ENCODE measurements at places on chromosomes 2 and 18.

- H3K27ac ChIP-seq, result no peak overlapping the region
- H3K27me3 ChIP-seq, result no peaks in the 10 kb centered on the region
- no peak for DNase-seq
- no peaks in the 10 kb centered on the region for H3K4me1 ChIP-seq
Observed at GRCh38 chr2:35503738-35504199, 851.8 kb upstream of the CRIM1 start.

GRCh38 chr2:71777946-71778345 lies 324.6 kb downstream of the DYSF start:
- H3K4me3 ChIP-seq, result no peak overlapping the region
- H3K4me1 ChIP-seq, result no peaks in the 10 kb centered on the region
- H3K27ac ChIP-seq, result no peak overlapping the region

DNA sequence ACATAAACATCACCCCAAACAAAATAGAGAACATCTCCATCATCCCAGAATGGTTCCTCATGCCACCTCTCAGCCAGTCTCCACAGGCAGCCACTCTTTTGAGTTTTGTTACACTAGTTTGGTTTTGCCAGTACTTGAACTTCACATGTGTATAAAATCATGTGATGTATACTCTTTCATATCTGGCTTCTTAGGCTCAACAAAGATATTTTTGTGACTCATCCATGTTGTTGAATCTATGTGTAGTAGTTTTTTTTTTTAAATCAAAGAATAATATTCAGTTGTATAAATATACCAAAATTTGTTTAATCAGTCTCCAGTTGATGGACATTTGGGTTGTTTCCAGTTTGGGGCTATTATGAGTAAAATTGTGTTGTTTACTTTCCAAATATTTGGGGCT lies 75.9 kb downstream of the PMS1 start:
- H3K27ac ChIP-seq, result no peak overlapping the region
- H3K4me1 ChIP-seq, result no peaks in the 10 kb centered on the region
- DNase-seq, result no peak
- no peak overlapping the region for H3K4me3 ChIP-seq

DNA sequence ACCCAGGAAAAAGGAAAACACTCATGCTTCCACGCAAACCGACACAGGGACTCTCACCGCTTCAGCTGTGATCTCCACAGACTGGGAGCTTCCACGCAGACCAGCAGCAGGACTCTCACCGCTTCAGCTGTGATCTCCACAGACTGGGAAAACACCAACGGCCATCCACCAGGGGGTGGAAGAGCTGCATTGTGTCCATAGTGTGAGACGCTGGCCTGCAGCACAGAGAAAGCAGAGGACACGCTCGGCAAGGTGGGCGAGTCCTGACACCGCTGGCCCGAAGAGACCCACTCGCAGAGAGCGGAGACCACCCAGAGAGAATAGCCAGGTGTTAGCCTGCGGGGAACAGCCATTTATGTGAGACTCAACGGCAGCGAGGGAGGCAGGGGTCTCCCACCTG lies 42.5 kb upstream of the NFATC1 start:
- no peak for DNase-seq
- H3K4me1 ChIP-seq, result no peaks in the 10 kb centered on the region
- no peak overlapping the region for H3K27ac ChIP-seq
- no peaks in the 10 kb centered on the region for H3K27me3 ChIP-seq

DNA sequence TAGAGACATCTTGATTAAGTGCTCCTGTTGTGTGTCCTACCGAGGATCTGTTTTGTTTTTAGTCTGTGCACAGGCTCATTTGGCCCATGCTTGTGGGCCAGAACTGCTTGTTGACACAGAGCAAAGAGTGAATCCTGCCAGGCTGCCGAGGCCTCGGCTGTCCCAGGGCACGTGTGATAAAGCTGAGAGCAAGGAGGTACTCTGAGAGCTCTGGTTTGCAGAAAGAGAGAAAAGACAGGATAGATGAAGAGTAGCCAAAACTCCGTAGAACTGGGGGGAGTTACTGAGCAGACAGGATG lies 175.1 kb downstream of the FAM210A start:
- H3K27me3 ChIP-seq, result no peaks in the 10 kb centered on the region
- H3K36me3 ChIP-seq, result no peaks in the 10 kb centered on the region
- no peak overlapping the region for H3K27ac ChIP-seq
- DNase-seq, result no peak

DNA sequence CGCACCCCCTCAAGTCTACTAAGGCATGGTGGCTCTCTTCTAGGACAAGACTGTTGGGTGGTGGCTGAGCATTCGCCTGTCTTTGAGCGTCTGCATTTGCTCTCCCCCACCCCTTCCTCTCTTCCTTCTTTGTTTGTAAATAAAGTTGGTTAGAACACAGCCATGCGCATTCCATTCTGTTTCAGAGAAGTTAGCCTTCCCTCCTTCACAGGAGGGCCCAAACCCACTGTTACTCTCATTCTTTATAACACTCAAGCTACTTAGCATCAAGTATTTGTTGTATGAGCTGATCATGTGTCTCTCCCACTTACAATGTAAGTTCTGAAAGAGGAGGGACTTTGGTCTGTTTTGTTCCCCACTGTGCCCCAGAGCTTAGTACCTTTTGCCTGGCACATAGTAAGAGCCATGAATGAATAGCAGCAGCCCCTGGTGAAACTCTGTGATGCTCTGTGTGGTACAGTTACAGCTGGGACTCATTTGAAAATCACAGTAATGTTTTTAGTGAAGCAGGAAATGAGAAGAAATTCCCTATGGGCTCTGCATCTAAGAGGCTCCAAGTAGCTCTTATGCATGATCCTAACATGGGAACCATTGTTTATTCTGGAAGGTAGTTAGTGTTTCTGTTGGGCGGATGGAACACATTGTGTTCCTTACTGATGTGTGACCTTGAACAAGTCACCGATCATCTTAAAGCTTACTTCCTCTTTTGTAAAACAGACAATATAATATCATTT lies 7.7 kb downstream of the MGAT5 start:
- peaks cover 66% of the 10 kb centered on the region for H3K4me1 ChIP-seq
- no peaks in the 10 kb centered on the region for H3K36me3 ChIP-seq
- no peak overlapping the region for H3K4me3 ChIP-seq
- DNase-seq, result no peak

DNA sequence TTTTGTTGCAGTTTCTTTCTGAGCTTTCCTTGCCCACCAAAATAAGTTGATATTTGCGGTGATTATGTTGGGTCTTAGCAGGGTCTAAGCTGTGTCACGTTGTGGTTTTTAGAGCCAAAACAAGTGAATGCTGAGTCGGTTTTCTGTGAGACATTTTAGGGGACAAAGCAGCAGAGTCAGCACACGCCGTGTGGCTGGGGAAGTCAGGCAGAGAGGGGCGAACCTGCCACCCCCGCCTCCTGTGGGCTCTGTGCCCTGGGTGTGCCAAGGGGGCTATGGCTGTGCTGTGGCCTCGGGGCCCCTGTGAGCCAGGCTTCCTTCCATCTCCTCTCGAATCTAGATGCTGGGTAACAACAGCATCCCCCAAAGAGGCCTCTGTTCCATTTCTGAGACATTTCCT lies 30.8 kb upstream of the TMEM87B start:
- H3K36me3 ChIP-seq, result no peaks in the 10 kb centered on the region
- H3K4me1 ChIP-seq, result no peaks in the 10 kb centered on the region
- no peak overlapping the region for H3K4me3 ChIP-seq
- no peak for DNase-seq

DNA sequence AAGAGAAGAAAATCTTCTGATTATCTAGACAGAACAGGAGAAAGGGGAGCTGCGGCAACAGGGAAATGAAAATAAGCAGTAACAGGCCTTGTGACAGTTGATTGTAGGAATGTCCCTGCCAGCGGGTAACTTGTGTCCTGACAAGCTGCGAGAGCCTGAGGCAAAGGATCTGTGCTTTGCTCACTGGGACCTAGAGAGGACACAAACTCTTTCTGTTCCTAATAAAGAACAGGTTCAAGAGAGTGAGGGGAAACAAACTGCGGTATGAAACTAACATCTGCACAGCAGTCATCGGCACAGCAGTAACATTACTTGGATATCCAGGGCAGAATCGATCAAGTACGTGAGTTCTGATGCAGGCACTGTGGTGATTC lies 103.7 kb upstream of the THOC1 start:
- H3K27ac ChIP-seq, result no peak overlapping the region
- no peak overlapping the region for H3K4me3 ChIP-seq
- no peaks in the 10 kb centered on the region for H3K36me3 ChIP-seq
- no peaks in the 10 kb centered on the region for H3K4me1 ChIP-seq
- H3K27me3 ChIP-seq, result no peaks in the 10 kb centered on the region

DNA sequence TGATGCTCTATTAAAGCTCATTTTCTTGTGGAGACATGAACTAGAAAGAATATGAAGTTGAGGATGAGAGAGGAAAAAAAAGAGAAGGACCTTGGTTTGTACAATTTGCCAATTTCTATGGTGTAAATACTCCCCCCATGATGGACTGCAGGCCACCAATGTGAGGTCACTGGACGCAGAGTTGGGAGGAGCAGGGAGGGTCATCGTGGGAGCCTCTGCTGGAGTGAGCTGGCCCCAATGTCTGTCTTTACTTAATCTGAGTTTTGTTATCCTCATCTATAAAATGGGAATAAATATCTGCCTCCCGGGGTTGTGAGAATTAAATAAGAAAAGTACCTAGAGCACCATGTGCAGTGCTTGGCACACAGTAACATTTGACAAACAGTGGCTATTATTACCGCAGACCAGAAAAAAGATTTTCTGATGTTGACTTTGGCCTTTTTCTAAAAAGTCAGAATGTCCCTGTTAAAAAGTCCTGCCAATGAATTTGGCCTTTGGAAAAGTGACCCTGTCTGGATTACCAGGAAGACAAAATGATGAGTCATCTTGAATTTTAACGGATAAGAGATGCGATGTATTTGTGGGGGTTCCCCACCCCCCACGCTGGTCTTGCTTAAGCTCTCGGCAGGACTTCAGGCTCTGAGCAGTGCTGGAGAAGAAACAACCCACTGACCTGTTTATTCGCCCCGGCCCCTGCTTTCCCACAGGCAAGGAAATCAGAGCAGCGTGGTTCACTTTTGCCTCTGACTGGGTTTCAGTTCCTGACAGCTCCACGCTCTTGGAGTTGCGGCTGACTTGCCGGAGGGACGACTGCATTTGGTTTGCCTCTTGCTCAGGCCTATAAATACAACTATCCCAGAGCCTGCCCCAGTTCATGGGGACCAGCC lies 50.3 kb upstream of the FOSL2 start:
- no peak overlapping the region for H3K27ac ChIP-seq
- H3K36me3 ChIP-seq, result no peaks in the 10 kb centered on the region
- H3K27me3 ChIP-seq, result no peaks in the 10 kb centered on the region
- peaks cover 7% of the 10 kb centered on the region for H3K4me1 ChIP-seq
- no peak overlapping the region for H3K4me3 ChIP-seq

- H3K27me3 ChIP-seq, result no peaks in the 10 kb centered on the region
- no peaks in the 10 kb centered on the region for H3K4me1 ChIP-seq
- DNase-seq, result no peak
- H3K36me3 ChIP-seq, result no peaks in the 10 kb centered on the region
- H3K4me3 ChIP-seq, result no peak overlapping the region
Observed at GRCh38 chr18:70991577-70991976, 702.7 kb downstream of the SOCS6 start.

GRCh38 chr2:133599811-133600210 lies 31.5 kb upstream of the NCKAP5 start:
- DNase-seq, result no peak
- H3K27me3 ChIP-seq, result no peaks in the 10 kb centered on the region
- no peaks in the 10 kb centered on the region for H3K36me3 ChIP-seq

GRCh38 chr2:28601616-28602015 lies 105.8 kb downstream of the PLB1 start:
- no peaks in the 10 kb centered on the region for H3K27me3 ChIP-seq
- no peak overlapping the region for H3K27ac ChIP-seq
- H3K36me3 ChIP-seq, result no peaks in the 10 kb centered on the region
- no peak overlapping the region for H3K4me3 ChIP-seq
- no peaks in the 10 kb centered on the region for H3K4me1 ChIP-seq
- no peak for DNase-seq

DNA sequence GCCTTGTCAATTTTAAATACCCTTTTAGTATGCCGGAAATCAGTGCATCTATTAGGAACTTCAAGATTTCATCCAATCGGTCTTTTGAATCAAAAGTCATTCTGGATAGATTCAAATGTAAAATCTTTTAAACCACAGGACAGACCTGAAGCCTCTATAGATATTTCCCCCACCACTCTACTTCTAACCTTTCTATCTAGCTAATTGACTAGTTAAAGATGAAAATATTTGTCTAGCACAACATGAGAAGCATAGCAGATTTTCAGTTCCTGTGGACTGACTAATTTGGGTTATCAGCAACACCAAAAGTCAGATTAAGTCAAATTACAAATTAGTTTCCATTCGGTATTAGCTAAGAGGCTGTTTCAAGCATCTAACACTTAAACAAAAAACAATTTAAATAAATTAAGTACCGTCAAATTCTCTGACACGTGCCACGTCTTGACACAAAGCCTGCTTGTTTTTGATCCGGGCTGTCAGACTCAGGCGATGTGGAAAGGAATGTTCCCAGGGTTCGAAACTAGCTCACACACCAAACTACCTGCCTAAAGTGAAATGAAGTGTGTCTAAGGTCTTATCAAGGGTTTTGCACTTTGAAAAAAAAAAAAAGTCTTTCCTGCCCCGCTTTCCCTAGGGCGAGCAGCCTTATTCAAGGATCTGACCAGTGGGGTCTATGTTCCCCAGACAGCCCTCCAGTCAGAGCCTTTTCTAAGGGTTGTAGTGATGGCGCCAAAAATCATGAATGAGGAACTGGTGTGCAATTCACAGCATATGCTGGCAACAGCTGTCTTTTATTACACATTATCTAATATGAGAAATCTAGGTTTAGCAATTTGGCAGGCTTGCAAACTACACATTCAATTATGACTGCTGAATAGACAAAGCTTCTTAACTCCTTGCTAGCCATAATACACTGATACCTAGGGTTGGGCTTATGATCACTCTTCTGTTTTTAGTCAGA lies 4.7 kb downstream of the CYTIP start:
- peak overlapping the region; percentile 84 for H3K27ac ChIP-seq
- peak; percentile 50 for DNase-seq
- peaks cover 8% of the 10 kb centered on the region for H3K4me1 ChIP-seq

DNA sequence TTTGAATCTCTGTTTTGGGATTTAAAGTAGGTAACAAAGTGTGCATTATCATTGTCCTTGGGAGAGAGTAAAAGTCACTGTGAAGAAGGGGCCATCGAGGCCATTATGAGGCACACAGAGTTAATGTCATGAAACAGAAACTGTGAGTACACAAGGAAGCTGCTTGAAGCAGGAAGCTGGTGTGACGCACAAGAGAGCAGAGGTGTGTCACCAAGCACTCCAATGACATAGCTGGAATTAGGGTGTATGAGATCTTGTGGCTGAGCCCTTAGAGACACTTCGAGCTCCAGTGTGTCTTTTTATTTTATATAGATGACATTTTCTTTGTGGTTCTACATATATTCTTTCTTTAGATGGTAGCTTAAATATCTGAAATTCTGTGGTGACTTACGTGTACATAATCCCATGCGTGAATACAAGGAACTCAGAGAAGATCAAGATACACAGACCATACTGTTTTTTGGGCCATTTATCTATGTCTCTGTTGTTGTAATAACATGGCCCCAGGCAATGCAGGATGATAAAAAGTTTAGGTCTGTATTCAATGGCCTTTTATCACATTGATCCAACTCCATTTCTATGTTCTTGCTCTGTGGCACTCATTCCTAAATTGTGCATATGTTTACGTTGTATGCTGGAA lies 164.7 kb upstream of the FAM98A start:
- DNase-seq, result no peak
- no peaks in the 10 kb centered on the region for H3K4me1 ChIP-seq
- H3K36me3 ChIP-seq, result no peaks in the 10 kb centered on the region
- no peak overlapping the region for H3K4me3 ChIP-seq
